ENCODE measurements at places on chromosomes 5 and 9.

DNA sequence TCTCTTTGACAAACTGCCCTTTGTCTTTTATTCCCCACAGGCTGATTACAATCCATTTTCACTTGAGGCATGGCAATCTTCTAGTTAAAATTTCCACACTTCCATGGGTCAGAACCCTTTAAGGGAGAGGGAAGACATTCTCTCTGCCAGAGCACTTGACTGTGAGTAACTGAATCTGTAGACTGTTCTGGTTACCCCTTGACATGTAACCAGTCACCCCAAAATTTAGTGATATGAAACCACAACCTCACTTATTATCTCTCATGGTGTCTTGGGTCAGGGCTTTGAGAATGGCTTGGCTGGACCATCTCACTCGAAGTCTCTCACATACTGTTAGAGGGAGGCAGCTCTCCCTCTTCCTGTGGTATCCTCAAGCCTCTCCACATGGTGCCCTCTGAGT lies 14.0 kb downstream of the ITGA2 start:
- no peak for DNase-seq

DNA sequence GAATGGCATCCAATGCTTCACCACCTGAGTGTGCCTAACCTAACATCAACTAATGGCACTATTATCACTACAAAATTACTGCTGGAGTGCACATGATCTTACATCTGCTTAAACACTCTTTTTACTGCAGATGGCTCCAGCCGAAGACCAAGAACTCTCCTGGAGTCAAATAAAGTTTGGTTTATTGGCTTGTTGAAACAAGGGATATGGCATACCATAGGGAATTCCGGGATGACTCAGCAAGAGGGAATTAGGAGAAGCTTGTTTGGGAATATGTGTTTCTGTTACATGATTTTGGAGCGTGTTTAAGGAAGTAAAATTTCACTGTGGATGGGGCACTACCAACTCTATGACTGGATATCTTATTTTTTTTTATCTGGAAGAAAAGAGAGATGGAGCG lies 872.6 kb downstream of the DTWD2 start:
- DNase-seq, result no peak

DNA sequence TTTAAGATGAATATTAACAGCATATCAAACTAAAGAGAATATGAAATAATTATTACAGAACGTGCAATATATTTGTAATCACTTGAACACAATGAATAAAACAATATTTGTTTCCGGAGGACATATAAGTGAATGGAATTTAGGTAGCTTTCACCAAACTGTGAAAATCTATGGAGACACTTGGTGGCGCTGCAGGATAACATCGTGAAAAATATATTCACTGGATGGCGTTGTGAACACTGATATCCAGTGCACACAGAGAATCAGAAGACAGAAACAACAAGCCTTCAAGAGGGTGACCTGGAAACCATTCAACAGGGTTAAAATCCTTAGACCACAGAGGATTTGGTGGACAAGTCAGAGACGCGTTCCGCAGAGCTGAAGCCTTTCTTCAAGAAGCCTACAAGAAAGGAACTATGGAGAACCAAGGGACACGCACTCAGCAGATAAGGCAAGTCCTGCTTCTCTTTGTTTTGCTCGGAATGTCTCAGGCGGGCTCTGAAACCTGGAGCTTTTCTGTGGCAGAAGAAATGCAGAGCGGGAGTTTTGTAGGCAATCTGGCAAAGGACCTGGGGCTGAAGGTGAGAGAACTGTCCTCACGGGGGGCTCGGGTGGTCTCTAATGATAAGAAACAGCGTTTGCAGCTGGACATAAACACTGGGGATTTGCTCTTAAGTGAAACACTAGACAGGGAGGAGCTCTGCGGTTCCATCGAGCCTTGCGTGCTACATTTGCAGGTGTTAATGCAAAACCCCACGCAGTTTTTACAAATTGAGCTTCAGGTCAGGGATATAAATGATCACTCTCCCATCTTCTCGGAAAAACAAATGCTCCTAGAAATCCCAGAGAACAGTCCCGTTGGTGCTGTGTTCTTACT lies at the start of gene PCDHB11:
Gene PCDHB11 (plus strand): TSS at position 269 of the 877 bp plus-strand sequence. CDS start 148 bp downstream, at position 417.
- no peak for DNase-seq

GRCh38 chr5:58855851-58856739 lies 273.2 kb downstream of the RAB3C start:
- no peak for DNase-seq
